ENCODE measurements at places on chromosomes 6 and 20.

GRCh38 chr6:53986165-53986720, 125.0 kb upstream of the MLIP start:
- peak; percentile 10 for DNase-seq

- no peak for DNase-seq
Observed at GRCh38 chr6:42440027-42440426, 11.7 kb downstream of the TRERF1 start.

DNA sequence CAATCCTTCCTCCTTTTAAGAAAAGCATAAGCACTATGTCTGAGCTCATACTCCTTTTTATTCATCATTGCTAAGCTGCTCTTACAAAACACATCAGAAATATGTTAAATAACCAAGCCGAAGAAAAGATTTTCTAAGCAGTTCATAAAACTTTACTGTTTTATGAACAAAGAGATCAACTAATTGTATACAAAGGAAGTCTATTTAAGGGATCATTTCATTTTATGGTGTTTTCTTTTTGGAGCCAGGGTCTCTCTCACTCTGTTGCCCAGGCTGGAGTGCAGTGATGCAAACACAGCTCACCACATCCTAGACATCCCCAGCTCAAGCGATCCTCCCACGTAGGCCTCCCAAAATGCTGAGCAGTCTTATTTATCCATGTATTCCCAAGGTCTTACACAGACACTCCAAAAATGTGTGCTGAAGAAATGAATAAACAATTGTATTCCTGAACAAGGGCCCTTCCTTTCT, 9.3 kb downstream of the NUDT3 start:
- no peak for DNase-seq

GRCh38 chr6:38755874-38756273, 40.8 kb downstream of the DNAH8 start:
- DNase-seq, result no peak

- DNase-seq, result no peak
Observed at GRCh38 chr20:64247307-64247618, 8.3 kb upstream of the PCMTD2 start.

- DNase-seq, result no peak
Observed at GRCh38 chr6:135555550-135555949, 58.0 kb upstream of the AHI1 start.

GRCh38 chr20:57698116-57698866, 11.5 kb downstream of the PMEPA1 start:
- no peak for DNase-seq

- DNase-seq, result no peak
Observed at GRCh38 chr6:97702248-97702647, 419.2 kb upstream of the MMS22L start.

Data from HuH-7 (cell line).